ENCODE measurements at places on chromosomes 7 and 10.

DNA sequence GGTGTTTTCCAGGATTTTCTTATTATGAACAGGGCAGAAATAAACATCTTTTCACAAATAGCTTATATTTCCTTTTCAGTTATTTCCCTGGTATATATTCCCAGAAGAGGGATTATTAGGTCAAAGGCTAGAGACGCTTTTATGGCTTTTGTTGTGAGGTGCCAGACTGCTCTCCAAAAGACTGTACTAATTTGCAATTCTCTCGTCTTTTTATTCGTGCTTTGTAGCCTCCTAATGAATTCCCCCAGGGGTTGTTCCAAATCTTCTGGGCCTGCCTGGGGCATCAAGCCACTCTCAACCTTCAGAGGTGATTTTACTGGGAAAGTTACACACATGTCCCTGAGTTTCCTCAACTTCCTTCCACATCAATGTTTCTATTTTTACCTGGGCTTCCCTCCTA lies 34.0 kb upstream of the R3HCC1L start:
- DNase-seq = no peak

DNA sequence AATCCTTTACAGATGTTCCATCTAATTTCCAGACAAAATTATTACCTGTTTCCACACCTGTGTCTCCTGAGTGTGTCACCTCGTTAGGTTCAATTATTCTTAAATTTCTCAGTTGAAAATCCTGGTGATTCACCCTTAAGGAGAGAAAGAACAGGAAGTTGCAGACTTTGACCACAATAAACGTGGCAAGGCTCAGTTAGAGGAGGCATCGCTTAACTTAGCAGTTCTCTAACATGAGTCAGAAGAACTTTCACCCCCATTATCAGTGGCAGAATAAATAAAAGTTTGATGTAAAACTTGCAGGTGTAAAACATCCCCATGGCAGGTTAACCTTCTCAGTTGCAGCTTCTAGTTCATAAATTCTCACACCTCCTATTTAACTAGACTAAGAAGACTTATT lies 8.3 kb downstream of the XPNPEP1 start:
- DNase-seq = no peak

DNA sequence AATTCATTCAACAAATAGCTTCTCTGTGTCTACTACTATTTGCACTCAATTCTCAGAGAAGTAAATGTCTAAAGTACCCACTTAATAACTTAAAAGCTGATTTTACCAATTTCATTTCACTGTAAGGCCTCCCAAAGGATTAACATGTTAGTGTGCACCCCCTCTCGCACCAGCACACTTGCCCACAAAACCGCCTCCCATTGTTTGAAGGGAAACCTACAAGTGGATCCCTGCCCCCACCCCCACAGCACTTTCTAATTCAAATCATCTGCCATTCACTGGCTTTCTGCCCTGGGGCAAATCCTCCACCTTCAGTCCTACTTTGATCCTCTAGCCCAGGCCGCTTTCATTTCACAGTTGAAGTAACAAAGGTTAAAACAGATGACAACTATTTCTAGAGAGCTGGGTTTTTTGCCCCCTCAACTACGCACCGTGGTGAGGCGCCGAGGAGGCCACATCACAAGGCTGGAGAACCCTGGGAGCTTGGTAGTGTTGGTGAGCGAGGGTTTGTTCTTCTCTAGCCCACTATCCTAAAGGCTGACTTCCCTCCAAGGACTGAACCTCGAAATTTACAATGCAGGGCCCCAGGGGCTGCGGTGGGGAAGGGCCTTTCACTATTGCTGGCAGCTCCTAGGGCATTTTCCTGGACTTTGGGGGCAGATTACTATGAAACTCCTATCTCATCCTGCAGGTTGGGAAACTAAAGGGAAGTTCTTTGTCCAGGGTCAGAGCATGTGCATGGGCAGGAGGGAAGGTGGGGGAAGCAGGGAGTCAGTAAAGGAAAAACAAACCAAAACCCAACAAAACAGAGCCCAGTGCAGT lies 517.4 kb upstream of the ZMIZ1 start:
- no peak for DNase-seq

GRCh38 chr7:78473571-78474301 lies 675.2 kb downstream of the PHTF2 start:
- DNase-seq = no peak

GRCh38 chr7:115654384-115655214 lies 376.0 kb downstream of the TFEC start:
- DNase-seq = no peak

DNA sequence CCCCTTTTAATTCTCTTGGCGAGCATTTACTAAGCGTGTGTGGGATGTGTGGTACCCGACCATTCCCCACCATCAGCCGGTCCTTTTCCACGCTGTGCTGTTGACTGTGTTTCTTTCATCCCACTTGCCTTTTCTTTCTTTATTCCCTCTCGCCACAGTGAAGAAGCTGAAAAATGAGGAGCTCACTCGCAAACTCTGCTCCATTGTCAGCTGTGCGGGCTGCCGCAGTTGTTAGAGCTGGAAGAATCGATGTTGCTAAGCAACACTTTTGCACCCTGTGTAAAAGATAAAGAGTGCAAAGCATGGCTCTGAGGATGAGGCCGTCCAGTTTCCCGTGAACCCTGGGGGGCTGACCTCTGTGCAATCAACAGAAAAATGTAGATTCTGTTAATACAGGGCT lies 203.1 kb upstream of the NEBL start:
- DNase-seq = no peak

DNA sequence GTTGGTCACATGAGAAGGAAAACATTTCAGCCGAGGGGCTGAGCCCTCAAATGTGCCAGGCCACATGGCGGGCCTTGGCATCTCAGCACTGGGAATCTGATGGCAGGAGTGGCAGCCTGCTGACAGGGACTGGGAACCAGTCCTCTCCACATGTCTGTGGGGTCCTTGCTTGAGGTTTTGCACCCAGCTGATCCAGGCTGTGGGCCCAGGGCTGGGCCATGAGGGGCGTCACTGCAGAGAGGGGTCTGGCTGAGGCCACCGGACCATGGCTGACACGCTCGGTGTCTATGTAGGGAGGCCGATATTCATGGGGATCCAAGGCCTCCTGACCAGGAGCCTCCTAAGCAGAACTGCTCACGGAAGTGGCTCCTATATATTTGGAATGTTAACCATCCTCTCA lies 31.0 kb upstream of the PWWP2B start:
- DNase-seq = peak; percentile 46

All from sciatic nerve (tissue), 2 donors.